ENCODE measurements at places on chromosomes 3 and 15.

- DNase-seq = no peak
These were observed 51.4 kb downstream of the CPEB1 start for GRCh38 chr15:82595766-82596165.

GRCh38 chr3:60250206-60250605 lies 1001.0 kb downstream of the FHIT start:
- no peak for DNase-seq

GRCh38 chr3:111473550-111473949 lies 68.4 kb upstream of the CD96 start:
- no peak for DNase-seq

DNA sequence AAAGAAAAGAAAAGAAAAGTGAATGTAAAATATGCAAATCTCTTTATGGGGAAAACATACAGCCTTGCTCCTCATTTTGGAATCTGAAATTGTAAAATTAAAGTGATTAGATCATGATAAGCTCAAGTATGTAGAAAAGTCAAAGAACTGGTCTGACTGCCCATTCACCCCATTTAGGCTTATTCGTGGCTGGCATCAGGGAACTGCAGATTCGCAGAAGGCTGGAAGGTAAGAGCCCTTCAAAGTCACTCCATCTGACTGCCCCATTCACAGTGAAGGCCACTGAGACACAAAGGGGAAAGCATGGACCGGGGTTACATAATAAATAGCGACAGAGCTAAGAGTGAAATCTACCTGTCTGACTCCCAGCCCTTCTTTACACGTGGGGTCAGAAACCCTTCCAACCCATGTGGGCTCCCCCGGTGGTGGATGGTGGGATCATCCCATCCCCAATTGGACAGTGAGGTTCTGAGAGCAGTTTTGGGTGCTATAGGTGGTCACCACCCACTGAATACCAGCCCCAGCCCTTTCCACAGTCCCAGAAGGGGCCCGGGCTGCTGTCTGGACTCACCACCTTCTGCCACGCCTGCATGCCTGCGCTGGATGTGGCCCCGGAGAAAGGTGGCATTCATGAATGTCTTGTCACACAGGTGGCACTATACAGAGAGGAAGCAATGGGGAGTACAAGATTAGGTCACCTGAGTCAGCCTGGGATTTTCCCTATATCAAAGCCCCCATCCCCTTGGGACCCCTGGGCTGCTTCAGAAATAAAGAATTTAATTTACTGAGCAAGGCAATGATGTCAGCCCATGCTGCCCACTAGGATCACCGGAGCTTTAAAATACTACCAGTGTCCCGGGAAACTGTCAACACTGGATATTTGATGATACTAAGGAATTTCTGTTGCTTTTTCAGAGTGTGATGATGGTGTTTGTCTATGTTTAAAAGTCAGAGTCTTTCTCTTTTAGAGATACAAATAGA lies 17.9 kb downstream of the DZIP1L start:
- no peak for DNase-seq

DNA sequence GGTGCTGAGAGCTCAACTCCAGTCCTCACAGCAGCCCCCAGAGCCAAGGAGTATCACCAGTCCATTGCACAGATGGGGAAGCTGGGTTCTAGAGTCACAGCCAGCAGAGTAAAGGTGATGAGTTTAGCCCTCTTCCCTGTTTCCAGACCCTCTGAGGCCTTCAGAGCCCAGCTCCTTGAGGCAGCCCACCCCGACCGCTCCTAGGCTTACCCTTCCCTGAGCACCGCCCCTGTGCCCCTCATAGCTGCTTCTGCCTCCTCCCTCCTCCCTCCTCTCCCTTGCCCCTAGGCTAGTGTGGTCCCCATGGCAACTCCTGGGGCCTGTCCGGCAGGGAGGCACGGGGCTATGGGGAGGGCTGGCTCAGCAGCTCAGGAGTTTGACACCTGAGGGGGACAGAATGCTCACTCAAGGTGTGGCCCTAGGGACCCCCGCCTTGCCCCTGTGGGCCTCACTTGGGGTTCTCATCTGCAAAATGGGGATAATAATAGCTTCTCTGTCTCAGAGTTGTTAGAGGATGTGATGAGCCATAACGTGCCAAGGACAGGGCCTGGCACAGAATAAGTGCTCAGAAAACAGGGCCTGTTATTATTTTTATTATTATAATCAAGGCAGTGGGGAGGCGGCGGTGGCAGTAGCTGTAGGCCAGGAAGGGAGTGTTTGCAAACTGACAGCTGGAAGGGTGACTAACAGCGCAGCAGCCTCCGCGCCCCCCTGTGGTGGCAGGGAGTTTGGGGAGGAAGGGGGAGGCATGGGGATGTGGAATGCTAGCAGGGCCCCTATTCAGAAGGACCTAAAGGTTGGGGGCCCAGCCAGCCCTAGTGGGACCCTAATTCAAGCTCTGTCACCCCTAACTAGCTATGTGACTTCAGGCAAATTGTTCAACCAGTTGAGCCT lies 11.5 kb downstream of the CSK start:
- DNase-seq = no peak

DNA sequence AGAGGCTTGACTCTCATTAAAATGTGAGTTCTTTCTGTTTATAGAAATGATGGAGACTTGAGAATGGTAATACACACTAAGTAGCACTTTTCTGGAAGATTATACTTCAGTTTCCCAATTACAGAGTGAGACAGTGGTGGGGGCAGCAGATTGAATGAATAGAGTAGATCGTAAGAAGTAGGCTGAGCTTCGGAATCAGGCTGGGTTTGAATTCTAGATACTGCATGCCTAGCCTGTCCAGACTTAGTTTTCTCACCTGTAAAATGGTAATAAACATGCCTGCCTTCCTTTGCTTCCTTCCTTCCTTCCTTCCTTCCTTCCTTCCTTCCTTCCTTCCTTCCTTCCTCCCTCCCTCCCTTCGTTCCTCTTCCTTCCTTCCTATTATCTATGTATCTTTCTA lies 8.1 kb downstream of the IL1RAP start:
- DNase-seq = no peak

- DNase-seq = no peak
These were observed 11.7 kb upstream of the ZNF148 start for GRCh38 chr3:125386811-125387210.

DNA sequence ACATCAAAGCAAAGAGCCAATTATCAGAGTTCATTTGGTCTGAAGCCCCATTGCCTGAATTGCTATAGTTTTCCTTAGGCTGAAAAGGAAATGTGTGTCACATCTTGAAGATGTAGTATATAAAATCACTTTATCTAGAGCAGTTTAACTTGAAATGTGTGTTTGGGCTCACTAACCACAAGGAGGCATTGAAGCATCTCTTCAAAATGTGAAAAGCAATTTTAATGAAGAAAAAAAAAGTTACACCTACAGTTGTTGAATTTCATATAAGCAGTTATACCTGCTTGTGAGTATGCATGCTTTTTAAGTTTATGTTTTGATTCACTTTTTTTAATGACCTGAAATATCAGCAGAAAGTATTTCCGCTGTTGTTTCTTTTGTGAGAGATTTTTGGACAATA lies 129.3 kb downstream of the IQCH start:
- no peak for DNase-seq

DNA sequence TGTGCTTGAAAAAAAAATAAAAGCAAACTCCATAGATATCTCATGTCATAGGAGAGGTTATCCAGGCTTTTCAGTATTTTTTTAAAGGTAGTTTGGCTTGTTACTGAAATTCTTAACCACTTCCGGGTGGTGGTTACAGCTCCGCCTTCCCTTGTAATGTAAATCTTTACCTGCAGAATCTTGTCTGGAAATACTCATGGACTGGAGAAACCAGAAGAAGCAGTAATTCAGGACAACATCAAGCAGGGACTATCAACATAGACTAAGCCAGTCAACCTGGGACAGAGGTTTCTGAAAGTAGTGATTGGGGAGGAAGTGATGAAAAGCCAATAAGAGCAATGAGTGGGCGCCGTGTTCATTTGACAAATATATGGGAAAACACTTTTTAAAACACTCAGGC lies 78.9 kb upstream of the SKOR1 start:
- no peak for DNase-seq

DNA sequence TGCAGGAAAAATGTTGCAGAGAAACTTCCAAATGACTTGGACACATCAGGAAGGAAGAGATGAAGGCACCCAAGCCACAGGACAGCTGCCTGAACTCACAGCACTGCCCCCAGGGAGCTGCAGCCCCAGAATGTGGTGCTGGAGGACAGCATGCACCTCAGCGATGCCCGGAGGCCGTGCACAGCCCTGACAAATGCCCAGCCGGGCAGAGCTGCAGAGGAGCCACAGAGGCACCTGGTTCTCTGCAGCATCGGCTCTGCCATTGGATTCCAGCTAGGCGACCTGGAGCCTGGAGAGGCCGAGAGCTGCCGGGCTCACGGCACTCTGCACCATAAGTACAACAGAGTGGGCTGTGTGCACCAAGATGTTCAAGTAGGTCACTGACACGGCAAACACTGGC lies 97.5 kb downstream of the OCA2 start:
- no peak for DNase-seq

- no peak for DNase-seq
These were observed 44.9 kb downstream of the APBA2 start for GRCh38 chr15:28930476-28931291.

GRCh38 chr15:27561816-27562215 lies 537.3 kb downstream of the OCA2 start:
- no peak for DNase-seq

GRCh38 chr15:31801152-31801551 lies 229.2 kb upstream of the CHRNA7 start:
- DNase-seq = no peak

DNA sequence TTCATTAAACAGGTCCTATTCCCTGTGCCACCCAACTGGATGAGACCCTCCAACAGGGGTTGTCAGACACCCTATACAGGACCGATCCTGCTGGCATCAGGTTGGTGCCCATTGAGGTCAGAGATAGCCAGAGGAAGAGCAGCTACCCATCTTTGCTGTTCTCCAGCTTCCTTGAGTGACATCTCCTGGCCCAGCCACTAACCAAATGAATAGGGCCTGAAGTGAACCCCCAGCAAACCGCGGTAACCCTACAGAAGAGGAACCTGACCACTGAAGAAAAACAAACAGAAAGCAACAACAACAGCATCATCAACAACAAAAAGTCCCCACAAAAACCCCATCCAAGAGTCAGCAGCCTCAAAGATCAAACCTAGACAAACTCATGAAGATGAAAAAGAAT lies 133.6 kb upstream of the ARPP21 start:
- no peak for DNase-seq
